CD4-positive, alpha-beta T cell treated with Interleukin-2 at 100 ng/mL for 4 hours (primary cell): ENCODE measurements at places on chromosomes 6 and 20.

DNA sequence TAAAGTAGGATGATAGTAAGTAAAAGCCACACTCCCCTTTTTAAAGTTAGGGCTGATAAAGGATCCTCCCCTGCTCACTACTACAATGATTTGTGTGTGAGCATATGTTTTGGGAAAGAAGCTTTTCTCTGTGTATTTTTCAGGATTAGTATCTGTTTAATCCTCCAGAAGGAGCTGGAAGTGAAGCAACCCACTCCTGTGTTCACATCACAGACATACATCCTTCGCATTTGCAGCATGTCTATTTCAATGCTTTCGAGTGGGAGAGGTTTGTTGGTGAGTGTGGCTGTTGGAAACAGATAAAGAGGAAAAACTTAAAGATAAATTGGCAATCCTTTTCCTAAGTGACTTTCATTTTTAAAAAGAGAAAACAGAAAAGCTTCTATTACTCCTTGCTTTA, 31.6 kb upstream of the RGS17 start:
- no peak for DNase-seq

- no peak for DNase-seq
These were observed 185.3 kb upstream of the PREP start for GRCh38 chr6:105588123-105588710.

DNA sequence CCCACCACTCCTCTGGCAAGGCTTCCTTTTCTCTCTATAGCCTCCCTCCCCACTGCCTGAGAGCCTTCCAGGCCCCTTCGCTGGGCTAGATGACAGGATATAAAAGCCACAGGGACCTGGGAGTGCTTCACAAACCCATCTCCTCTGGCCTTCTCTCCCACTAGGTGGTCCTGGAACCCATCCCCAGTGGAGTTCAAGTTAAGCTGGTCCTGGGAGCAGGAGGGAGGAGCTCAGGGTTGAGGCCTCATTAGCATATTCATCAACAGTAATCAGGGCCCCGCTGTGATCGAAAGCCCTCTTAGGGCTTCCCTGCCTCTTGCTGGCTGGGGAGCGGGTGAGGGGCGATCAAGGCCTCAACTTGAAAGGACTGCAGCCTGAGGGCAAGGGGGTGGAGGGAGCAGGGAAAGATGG, 9.1 kb downstream of the EBF4 start:
- no peak for DNase-seq

DNA sequence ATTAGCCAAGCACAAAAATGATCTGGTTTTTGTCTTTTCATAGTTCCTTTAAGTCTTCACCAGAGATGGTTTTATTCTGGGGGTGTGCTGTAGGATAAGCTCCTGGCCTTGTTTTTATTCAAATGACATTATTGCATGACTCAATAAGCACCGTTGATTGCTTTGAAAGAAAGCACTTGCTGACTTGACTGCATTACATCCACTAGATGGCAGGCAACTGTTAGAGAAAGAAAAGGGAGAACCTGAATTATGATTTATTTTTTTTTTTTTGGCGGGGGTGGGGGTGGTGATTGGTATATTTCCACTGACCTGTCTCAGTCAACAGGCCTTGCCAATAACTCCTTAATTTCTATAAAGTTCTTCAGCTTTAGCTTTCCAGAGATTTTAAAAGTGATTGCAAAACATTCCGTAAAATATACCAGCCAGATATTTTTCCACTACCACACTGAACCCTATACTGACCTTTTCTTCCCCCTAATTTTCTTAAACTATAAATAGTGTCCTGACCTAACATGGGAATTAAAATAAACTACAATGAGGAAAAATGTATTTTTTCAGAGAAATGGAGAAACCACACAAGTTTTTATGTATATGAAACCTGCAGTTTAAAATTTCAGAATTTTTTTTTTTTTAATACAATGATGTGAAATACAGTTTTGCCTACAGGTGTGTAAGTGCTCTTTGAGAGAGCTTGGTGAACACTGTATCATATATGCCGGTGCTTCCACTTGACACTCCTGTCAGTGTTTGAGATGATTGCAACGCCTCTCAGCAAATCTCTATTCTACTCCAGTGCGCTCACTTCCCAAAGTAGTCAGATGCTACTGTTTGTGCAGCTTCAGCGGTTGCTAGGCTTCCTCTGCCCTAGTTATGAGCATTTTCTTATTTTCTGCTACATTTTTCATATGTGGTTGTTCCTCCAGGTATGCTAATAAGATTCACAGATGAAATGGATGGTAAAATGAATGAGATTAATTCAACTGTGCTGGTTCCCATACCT, 274.3 kb downstream of the CD109 start:
- no peak for DNase-seq

DNA sequence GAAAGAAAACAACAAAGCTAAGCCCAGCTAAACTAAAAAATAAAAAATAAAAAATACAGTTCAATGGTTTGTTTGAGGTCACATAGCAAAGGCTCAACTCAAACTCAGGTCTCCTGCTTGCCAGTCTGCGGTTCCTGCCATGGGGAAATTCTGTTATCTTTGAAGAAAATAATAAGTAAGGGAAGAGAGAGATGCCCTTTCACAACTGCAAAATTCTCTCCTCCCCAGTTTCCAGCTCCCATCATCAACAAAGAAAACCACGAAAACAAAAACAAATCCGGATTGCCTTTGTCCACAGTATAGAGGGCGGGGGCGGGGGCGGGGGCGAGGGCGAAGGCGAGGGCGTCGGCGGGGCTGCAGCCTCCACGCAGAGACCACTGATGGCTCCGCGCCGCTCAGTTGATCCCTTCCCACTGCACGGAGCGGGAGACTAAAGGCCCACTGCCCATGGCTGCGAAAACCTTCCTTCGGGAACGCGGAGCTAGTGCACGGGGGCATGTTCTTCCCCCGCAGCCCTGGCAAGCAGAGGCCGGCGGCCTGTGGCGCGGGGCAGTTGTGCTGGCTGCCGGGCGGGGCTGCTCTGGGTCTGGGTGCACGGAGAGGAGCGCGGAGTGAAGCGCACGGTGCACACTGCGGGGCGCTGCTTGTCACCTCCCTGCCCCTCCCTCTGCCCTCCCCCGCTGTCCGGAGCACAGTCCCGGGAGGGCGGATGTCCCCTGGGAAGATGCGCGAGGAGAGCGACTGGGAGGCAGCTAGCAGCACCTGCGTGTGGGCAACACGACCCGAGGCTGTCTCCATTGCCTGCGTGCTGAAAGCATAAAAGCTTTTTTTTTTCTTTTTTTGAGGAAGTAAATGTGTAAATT, 54.1 kb upstream of the TPD52L1 start:
- peak; percentile 6 for DNase-seq

DNA sequence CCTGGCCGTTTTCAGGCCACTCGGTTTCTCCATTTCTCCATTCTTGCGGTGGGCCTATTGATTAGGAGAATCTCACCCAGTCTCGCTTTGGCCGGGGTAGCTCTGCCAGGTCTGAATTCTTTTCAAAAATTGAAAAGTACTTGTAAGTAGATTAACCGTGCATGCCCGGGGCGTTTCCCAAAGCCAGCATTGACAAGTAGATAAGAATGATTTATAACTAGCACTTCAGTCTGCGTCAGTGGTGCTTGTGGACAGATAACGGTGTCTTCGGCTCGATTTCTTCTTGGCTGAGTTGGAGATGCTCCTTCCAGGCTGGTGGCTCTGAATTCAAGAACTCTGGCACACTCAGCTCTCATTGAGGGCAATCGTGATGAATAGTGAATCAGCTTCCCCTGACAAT, 29.0 kb downstream of the SLC24A3 start:
- no peak for DNase-seq

- peak; percentile 72 for DNase-seq
These were observed 35.0 kb downstream of the SESN1 start for GRCh38 chr6:109059571-109060021.
